Lung microvascular endothelial cell (primary cell): ENCODE measurements at places on chromosomes 2 and 18. TPM values are rescaled to one million over a fixed set of nuclear protein-coding genes. Genes with fewer than 3 reads are reported as not detected.

SULT1C2 gene
- not detected in 2 replicates for total RNA-seq

SLC23A3 gene
- total RNA-seq, result 0.44 and 2.0 TPM in 2 replicates

CDK5R2 gene
- total RNA-seq, result not detected in 2 replicates

SCN7A gene
- not detected in 2 replicates for total RNA-seq

GREB1 gene
- total RNA-seq, result under 0.01 and 0.20 TPM in 2 replicates

PLEK gene
- under 0.01 TPM in 2 replicates for total RNA-seq

DNER gene
- under 0.01 and 0.44 TPM in 2 replicates for total RNA-seq

LRRC30 gene
- not detected in 2 replicates for total RNA-seq

IWS1 gene
- total RNA-seq, result 20.9 and 32.1 TPM in 2 replicates
